ENCODE measurements at places on chromosomes 7 and 10.

GRCh38 chr7:74371381-74372341, 82.0 kb upstream of the GTF2IRD1 start:
- no peak for DNase-seq

DNA sequence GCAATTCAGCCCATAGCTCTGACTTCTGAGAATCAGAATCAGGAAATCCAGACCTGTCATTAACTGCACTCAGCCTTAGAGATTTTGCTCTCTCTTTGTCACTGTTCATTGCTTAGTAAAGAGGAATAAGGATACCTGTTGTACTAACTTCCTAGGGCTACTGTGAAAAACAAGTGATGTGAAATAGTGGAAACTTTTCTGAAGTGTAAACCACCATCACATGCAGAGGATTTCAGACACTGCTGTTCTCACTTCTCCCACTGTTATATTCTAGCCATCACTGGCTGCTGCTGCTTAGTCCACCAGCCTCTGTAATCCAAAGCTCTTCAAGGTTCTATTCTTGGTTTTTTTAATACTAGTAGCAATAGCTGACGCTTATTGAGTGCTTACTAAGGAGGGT, 129.6 kb upstream of the CCDC6 start:
- no peak for DNase-seq

DNA sequence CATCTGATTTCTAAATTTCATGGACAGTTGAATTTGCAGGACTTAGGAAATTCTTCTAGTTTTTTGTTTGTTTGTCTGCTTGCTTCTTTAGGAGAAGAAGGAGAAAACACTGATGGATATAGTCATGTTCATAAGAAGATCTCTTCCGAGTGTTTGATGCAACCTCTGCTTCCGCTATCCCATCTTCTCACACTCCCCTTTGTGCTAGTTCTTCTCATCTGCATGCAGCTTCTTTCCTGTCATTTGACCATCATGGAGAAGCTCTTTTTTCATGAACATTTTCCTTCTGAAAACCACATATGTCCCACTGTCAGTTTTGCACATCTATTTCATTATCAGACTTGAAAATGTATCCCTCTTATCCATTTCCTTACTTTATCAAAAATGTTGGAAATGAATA, 346.9 kb upstream of the PRKCQ start:
- no peak for DNase-seq

DNA sequence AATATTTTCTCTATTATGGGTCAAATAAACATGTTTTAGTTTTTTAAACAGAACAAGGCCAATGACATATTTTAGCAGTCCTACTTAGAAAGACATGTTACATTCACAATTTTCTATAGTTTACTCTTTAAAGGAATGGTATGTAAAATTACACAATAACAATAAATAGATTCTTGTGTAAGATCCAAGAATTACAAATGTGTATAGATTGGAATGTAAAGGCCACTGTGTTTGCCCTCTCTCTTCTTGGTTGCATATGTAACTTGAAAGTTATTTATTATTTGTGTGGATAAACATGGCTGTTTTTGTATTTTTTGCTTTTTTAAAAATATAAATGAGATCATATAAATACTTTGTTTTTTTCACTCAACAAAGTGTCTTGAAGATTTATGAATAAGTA, 979.3 kb upstream of the CELF2 start:
- DNase-seq: no peak

- DNase-seq: no peak
Observed at GRCh38 chr7:140144821-140145220, 32.0 kb downstream of the KDM7A start.

Data from stimulated activated CD8-positive, alpha-beta memory T cell treated with anti-CD3 and anti-CD28 coated beads, Interleukin-4, amount 100 ng/mL, for 4 hours (primary cell).